ENCODE measurements at places on chromosomes 6 and 20.

DNA sequence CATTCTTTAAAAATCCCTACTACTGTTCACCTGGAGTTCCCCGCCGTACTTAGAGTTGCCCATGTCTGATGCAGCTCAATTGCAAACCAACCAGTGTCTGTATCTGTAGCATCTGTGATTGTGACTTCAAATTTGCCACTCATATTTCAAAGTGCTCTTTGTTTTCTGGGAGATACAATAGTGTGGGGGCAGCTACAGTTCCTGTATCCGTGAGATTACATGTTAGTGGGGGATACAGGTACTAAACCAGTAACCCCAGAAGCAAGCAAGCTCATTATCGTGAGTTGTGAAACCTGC is 140.9 kb downstream of the ANKRD60 start:
- no peak for DNase-seq

- DNase-seq, result no peak
Measured at GRCh38 chr6:87982134-87982533, 65.5 kb upstream of the SPACA1 start.

GRCh38 chr6:79134699-79135474 is 56.8 kb upstream of the PHIP start:
- no peak for DNase-seq

DNA sequence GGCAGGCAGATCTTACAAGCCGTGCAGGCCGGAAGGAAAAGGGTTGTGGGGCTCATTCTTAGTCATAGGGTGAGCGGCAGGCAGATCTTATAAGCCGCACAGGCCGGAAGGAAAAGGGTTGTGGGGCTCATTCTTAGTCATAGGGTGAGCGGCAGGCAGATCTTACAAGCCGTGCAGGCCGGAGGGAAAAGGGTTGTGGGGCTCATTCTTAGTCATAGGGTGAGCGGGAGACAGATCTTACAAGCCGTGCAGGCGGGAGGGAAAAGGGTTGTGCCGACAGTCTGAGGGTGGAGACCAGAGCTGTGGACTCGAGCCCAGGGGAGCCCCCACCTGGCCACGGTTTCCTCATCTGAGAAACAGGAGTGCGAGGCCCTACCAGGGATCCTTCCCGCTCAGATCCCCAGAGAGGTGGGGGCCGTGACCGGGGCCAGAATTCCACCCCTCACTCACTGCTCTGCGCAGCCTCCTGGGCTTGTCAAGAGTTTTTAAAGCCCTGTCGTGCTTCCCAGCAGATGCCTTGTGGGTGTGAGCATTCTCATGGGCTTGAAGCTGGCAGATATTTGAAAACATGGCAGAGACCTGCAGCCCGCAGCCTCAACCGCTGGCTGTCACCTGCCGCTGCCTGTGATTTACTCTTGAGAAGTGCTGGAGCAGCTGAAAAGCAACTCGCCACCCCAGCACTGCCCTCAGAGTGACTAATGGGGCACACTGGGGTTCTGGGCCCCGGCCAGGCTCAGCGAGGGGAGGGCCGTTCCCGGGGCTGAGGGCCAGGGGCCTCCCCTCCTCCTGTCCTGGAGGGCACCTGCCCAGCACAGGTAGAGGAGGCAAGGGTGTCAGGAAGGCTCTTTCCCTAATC is 31.9 kb downstream of the NTSR1 start:
- peak; percentile 89 for DNase-seq

GRCh38 chr6:43992783-43993644 is 134.2 kb downstream of the MRPL14 start:
- DNase-seq, result no peak

DNA sequence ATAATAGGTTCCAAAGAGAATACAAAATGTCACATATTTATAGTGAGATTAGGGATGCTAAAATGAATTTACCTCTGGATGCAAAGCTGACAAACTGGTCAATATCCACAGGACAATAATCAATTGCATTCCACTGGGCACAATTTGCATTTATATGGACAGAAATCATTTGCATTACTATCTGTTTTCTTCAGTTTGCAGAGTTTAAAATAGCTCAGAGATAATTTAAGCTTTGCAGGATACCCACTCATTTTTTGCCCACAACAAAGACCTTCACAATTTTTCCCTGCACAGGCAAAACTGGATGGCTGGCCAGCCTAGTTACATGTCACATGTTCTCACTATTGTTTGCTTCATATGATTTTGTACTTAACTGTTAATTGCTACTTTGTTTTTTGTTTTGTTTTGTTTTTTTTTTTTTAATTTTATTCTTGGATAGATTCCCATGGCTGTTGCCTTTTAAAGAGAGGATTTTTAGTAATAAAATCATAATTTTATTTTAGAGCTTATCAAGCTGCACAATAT is 483.5 kb downstream of the UTRN start:
- no peak for DNase-seq

DNA sequence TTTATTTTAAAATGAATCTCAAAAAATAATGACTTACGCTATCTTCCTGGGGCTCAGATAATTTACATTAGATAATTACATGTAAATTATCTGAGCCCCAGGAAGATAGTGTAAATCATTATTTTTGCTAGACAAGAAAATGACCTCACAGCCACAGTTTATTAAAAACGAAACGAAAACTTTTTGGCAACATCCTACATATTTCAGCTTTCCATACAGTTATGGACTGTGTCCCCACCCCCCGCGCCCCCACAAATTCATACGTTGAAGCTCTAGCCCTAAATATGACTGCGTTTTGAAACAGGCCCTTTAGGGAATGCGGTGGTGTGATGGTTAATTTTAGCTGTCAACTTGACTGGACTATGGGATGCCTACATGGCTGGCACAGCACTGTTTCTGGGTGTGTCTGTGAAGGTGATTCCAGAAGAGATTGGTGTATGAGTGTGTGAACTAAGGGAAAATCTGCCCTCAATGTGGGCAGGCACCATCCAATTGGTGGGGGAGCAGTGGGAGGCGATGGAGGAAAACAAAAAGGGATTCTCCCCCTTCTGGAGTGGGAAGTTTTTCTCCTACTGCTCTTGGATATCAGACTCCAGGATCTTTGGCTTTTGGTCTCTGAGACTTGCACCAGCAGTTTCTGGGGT is 52.6 kb downstream of the TRPC4AP start:
- no peak for DNase-seq

- no peak for DNase-seq
Measured at GRCh38 chr20:49030954-49031619, 15.0 kb upstream of the CSE1L start.

DNA sequence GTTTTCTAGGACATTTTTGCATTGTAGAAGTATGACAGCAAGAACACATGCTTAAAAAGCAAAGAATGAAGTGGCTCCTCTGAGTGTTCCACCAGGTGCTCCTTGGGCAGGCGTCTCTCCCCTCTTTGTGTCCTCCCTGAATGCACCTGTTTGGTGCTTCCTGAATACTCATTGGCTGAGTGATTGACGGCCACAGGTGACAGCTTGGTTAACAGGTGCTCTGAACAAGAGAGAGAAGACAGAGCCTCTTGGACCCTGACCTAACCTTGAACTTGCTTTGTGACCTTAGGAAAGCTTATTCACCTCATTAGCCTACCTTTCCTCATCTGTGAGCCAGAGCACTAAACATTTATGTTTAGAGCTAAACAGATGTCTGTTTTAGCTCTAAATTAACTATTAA is 93.7 kb downstream of the TULP4 start:
- no peak for DNase-seq

DNA sequence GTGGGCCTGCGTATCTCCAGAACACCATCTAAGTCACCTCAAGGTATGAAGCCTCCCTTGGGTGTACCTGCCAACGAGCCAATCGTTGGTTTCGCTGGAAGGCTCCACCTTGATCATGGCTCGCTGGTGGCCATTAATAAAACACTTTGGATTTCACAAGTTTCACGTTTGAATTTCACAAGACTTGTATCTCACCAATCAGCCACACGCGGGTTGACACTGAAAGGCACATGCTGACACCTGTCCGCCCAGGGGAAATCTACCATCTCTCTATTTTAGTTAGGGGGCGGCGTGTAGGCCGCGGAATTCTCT is 586 bp upstream of the HMGA1 start:
- DNase-seq, result peak; percentile 80

DNA sequence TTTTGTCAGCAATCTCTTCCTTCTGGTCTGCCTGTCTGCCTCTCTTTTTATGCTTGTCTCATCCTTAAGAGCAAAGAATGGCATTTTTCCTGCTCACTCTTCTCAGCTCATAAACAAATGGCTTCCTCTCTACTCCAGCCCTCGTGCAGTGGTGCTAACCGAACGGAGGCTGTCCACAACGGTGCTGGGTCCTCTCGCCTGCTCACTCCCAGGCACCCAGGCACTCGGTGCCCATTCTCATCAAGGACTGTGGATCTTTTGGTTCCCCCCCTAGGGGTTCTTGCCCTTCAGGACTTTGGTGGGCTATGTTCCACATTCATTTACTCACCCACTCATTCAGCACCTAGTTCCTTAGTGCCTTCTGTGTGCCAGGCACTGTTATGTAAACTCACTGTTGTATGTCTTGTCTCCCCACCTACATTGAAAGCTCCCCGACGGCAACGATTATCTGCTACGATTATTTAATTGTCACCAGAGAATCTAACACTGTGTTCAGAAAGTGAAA is 113.9 kb downstream of the FYN start:
- DNase-seq, result no peak

- peak; percentile 18 for DNase-seq
Measured at GRCh38 chr6:163711615-163712565, 297.4 kb downstream of the QKI start.

DNA sequence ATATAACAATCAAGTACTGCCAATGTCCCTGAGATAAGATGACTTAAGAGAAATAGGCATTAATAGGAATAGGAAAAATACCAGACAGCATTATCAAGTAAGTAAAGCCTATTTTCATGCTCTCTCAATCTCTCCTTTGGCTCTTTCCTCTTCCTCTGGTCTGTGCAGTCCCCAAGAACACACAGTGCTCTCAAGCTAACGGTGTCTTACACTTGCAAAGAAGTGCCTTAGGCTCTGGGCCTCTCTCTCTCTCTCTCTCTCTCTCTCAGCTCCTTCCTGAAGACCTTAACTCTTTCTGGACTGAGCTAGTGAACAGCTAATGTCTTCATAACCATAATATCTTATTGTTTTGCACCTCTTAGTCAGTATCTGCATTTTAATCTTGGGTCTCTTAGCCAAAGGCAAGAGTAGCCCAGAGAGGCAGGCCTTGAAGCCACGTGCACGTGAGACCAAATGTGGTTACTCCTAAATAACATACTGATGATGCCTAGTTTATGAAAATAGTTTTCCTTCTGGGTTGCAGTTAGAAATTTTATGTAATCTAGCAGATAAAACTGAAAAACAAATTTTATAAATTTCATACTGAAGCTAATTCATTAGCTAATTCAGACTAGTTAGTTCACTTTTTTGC is 70.8 kb downstream of the TPD52L1 start:
- DNase-seq, result no peak

- peak; percentile 32 for DNase-seq
Measured at GRCh38 chr6:31712296-31712695, 2.9 kb upstream of the LY6G6D start.

DNA sequence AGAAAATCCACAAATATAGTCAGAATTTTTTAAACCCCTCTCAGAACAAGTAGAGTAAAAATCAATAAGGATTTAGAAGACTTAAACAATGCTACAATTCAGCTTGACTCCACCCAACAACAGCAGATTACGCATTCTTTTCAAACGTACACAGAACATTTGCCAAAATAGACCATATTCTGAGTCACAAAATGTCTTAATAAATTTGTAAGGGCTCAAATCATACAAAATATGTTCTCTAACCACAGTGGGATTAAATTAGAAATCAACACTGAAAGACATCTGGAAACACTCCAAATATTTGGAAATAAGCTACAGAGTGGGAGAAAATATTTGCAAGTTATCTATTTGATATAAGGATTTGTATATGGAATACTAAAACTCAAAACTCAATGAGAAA is 164.2 kb upstream of the AKAP12 start:
- DNase-seq, result no peak

DNA sequence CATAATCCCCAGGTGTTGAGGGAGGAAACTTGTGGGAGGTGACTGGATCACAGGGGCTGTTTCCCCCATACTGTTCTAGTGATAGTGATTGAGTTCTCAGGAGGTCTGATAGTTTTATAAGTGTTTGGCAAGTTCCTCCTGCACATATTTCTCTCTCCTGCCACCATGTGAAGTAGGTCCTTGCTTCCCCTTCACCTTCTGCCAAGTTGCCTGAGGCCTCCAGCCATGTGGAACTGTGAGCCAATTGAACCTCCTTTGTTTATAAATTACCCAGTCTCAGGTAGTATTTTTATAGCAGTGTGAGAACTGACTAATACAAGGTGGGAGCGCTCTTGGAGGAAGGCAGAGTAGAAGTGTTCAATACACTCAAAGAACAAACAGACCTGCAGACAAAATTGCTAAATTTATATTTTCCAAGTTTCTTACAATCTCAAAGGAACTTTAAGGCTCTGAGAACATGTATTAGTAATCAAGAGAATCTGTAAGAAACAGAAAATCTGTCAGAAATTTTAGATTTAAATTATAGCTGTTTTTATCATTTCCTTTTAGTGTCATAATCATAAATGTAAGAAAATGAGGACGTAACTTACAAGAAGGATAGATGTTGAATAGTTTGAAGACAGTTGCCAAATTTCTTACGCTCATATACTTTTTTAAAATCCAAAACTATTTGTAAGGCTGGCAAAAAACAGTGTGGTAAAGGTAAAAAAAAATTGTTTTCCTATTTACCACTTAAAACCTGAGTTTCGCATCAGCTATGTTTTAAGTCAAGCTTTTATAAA is 77.7 kb downstream of the ASCC3 start:
- no peak for DNase-seq

DNA sequence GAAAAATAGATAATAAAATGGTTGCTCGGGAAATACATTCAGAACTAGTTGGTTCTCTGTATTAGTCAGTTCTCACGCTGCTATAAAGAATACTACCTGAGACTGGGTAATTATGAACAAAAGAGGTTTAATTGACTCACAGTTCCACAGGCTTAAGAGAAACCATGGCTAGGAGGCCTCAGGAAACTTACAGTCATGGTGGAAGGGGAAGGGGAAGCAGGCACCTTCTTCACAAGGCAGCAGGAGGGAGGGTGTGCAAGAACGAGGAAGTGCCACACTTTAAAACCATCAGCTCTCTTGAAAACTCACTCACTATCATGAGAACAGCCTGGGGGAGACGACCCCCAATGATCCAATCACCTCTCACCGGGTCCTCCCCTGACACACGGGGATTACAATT is 24.2 kb upstream of the SNX9 start:
- no peak for DNase-seq

DNA sequence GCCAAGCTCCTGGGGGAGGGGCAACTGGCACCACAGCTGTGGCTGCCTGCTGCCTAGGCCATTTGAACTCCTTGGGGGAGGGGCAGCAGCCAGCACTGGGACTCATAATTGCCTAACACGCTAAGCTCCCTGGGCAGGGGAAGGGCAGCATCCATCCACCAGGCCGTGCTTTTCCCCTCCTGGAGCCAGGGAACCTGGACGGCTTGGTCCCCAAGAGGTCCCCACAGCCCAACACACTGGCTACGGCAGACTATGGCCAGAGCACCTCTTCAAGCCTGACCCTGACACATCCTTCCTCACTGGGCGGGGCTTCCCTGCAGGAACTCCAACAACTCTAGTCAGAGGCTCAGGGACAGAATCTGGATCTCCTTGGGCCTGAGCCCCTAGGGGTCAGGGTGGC is 269.4 kb downstream of the RNF144B start:
- DNase-seq, result no peak

- DNase-seq, result peak; percentile 11
Measured at GRCh38 chr6:38673397-38674165, 29.4 kb downstream of the GLO1 start.
